ENCODE measurements at places on chromosomes 7 and 10.

DNA sequence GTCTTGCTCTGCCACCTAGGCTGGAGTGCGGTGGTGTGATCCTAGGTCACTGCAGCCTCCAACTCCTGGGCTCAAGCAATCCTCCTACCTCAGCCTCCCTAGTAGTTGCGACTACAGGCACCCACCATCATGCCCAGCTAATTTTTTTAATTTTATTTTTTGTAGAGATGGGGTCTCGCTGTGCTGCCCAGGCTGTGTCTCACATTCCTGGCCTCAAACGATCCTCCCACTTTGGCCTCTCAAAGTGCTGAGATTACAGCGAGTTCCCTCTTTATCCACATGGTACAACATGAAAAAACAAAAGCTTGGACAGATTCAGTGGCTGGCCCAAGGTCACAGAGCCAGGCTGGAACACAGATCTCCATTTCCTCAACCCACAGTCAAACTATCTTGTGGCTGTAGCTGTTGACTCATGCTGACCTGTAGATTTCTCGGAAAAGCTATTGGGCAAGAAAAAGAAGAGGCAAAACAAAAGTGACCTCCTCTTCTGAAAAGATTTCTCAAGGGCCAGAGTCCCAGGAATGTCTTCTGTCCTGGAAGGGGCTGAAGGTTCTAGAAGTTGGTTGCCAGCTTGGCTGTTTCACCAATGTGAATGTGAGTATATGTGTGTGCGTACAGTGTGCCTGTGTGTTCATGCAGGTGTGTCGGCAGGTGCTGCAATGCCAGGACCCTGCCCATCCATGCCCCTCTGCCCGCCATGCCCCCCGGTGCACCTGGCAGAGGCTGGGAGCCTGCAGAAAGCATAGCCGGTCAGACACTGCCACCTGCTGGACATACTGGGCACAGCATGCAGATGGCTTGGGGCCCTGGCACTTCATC is 28.4 kb downstream of the TMEM130 start:
- DNase-seq, result peak; percentile 67

DNA sequence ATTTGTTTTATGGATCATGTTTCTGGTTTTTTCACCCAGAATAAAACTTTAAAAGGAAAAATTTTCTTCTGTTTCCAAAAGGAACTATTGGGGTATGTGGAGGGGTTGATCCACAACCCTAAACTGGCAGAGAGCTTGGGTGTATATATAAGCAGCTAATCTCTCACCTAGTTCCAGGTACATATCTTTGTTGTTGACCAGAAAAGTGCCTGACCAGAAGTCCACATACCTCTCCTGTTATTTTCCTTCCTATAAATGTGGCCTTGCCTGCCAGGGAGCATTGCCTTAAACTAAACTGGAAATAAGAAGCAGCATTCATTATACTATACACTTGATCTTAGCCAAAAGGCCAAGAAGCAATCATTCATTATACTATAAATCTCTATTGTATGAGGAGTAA is 112.0 kb downstream of the ZEB1 start:
- no peak for DNase-seq

DNA sequence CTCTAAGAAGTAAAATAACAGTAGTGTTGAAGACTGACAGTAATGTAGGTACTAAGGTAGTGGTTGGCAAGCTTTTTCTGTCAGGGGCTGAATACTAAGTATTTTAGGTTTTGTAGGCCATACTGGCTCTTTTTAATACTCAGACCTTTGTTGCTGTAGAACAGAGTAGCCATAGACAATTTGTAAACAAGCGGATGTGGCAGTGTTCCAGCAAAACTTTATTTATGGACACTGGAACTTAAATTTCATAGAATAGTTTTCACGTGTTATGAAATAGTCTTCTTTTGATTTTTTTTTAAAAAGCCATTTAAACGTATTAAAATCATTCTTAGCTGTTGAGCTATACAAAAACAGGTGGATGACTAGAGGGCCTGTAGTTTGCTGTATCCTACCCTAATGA is 121.2 kb downstream of the MLLT10 start:
- DNase-seq, result no peak

DNA sequence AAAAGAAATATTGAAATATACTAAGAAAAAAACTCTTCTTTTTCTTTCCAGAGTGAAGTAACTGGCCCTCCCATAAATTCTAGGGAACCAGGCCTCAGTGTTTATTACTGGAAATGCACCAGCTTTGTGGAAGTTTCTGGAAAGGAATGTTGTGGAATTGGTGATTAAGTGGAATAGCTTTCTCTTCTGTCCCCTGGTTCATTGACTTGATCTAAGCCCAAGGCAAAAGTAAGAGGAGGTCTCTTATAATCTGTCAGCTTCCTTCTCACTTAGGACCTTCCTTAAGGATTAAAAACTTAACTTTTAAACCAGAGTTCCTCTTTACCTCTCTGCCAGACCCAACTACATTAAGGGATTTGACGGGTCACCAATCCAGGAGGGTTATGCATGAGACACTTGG is 266.2 kb downstream of the SLC25A13 start:
- no peak for DNase-seq

GRCh38 chr7:51023547-51023946 is 240.9 kb upstream of the GRB10 start:
- no peak for DNase-seq

- DNase-seq, result no peak
Observed at GRCh38 chr10:22833781-22834180, 94.1 kb upstream of the ARMC3 start.

- no peak for DNase-seq
Observed at GRCh38 chr10:54434782-54435181, 366.2 kb downstream of the PCDH15 start.

- DNase-seq, result peak; percentile 93
Observed at GRCh38 chr10:71974489-71975021, 10.4 kb downstream of the CHST3 start.

GRCh38 chr7:157526913-157527634 is 190.3 kb downstream of the DNAJB6 start:
- DNase-seq, result no peak

GRCh38 chr7:28684650-28685241 is 272.4 kb downstream of the CREB5 start:
- DNase-seq, result no peak

GRCh38 chr10:48924988-48925387 is 14.7 kb downstream of the LRRC18 start:
- DNase-seq, result no peak

- DNase-seq, result no peak
Observed at GRCh38 chr10:123561141-123561440, 105.1 kb upstream of the GPR26 start.

DNA sequence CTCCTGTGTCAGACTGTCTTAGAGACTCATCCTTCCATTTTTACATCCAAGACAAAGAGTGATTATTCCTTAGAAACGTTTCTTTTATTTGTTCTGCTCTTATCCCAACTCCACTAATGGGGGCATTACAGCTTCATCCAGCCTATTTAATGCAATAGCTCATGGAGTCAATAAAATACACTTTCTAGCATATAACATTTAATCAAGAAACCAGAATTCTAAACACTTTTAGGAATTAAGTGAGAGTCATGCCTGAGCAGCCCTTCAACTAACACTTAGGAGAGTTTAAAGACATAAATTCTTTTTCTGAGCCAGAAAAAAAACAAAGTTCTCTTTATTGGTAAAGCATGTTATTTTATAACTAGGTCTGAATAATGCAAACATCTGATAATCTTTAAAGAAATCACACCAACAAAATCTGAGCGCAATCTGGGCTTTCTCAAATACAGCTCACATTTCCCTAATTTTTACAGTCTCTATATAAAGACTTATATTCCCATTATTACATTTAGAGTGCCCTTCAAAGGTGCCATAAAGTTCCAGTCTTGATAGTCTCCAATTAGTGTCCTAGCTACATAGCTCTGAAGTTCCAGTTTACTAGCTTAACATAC is 361.7 kb upstream of the HPS1 start:
- DNase-seq, result no peak

- DNase-seq, result no peak
Observed at GRCh38 chr7:125934539-125934938, 1004.9 kb upstream of the POT1 start.

DNA sequence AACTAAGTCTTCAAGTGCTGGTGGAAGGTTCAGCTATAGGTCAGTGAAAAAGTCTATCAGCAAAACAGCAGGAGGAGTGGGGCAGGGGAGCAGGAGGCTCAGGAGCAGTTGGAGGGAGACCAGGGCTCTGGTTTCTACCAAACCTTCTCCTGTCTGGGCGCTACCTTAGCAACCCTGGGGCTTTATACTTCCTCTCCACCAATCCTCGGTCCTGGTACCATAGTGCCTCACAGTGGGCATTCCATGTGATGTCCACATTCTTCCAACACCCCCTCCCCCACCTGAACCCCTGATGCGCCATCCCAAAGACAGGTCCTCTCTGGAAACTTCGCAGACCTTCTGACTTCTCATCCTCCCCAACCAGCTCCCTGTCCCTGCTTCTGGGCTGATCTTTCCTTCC is 25.3 kb upstream of the ACSM6 start:
- DNase-seq, result no peak

GRCh38 chr10:104242545-104242944 is 10.4 kb upstream of the CFAP43 start:
- no peak for DNase-seq

GRCh38 chr7:98354511-98355249 is 46.2 kb downstream of the BAIAP2L1 start:
- DNase-seq, result peak; percentile 95

- no peak for DNase-seq
Observed at GRCh38 chr10:71587941-71588573, 131.5 kb downstream of the C10orf105 start.

GRCh38 chr10:132926777-132927650 is 15.4 kb downstream of the CFAP46 start:
- DNase-seq, result no peak

- DNase-seq, result peak; percentile 77
Observed at GRCh38 chr10:97499561-97500296, 1.0 kb downstream of the UBTD1 start.

DNA sequence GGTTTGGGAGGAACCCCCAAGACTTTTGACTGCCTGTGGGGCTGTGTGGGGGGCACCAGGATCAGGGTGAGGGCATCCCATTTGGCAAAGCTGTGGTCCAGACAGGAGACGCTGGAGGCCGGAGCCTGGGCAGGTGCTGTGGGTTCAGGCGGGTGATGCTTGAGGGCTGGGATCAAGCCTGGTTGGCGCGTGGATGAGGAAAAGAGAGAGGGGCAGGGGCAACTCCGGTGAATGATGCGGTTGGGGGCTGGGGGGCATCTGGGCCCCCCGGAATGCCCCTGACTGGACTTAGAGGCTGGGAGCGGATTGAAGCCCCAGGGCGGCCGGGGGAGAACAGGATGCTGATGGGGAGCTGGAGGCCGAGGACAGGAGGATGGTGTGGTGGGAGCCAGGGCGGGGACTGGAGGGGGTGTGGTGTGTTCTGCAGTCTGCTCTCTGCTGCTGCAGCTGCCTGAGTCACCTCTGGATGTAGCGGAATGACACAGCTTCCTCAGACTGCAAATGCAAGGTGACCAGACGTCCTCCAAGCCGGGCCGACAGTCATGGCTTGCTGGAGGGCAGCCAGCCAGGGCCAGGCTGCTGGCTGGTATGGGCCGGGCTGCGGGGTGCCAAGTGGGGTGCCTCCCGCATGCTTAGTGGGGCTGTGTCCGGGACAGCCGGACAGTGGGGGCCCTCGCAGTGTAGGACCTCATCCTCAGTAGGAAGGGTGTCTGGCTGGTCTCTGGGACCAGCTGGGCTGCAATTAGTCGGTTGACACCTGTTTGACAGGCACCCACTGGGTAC is 3.2 kb downstream of the MAFK start:
- DNase-seq, result peak; percentile 92

GRCh38 chr7:116271963-116272886 is 61.9 kb downstream of the TES start:
- peak; percentile 95 for DNase-seq

GRCh38 chr10:114304571-114305421 is 65.7 kb downstream of the VWA2 start:
- no peak for DNase-seq

DNA sequence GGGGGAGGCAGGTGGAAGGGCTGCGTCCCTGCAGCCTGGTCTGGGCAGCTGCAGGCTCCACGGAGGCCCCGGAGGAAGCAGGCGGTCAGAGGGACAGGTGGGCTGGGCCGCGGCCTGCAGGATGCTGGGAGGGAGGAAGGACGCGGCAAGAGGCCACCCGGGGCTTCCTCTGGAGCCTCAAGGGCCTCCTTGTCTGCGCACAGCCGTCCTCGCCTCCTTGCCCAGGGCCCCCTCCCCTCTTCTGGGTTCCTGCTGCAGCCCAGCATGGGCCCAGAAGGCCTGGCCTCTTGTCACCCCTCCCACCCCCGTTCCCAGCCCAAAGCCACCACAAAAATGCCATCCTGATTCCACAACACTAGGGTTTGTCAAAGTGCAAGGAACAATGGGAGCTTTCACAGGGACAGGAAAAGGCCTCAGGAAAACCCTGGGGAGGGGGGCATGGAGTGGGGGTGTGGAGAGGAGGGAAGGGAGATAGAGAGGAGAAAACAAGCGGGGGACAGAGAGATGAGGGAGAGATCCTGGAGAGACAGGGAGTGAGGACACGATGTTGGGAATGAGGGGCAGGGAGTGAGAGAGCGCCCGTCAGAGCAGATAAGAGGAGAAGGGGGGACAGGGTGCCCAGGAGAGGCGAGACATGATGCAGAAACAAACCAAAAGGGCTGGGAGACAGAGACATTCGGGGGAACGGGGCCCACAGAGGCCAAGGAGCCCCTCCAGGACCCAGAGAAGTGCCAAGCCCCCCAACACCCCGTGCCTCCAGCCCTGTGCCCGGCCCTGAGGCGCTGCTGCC is 41.8 kb downstream of the ZCCHC24 start:
- no peak for DNase-seq

DNA sequence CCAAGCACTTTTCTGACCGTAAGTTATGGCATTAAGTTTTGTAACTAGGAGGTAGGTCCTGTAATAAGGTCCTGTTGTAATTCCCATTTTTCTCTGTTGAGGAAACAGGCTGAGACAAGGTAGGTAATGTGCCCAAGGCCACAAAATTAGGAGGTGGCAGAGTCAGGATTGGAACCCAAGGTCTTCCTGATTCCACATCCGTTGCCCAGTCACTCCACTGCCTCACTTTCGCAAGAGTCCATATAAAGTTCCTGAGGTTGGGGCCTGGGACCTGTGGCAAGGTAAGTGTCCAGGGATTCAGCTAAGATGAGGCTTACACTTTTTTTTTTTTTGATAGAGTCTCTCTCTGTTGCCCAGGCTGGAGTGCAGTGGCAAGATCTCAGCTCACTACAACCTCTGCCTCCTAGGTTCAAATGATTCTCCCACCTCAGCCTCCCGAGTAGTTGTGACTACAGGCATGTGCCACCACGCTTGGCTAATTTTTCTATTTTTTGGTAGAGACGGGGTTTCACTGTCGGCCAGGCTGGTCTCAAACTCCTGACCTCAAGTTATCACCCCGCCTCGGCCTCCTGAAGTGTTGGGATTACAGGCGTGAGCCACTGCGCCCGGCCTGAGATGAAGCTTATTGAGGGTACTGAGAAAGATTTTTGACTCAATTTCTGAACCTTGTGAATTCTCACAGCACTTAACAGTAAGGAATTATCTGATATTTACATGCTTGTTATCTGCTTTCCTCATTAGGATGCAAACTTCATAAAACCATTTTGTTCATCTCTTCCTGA is 20.3 kb upstream of the GNA12 start:
- no peak for DNase-seq

Measured in EL (cell line).